ENCODE measurements at places on chromosomes 5 and 9.

GRCh38 chr5:175849153-175849552 lies 22.2 kb upstream of the CPLX2 start:
- DNase-seq = no peak

- no peak for DNase-seq
These were observed 24.2 kb downstream of the PCDHGC5 start for GRCh38 chr5:141512911-141513626.

DNA sequence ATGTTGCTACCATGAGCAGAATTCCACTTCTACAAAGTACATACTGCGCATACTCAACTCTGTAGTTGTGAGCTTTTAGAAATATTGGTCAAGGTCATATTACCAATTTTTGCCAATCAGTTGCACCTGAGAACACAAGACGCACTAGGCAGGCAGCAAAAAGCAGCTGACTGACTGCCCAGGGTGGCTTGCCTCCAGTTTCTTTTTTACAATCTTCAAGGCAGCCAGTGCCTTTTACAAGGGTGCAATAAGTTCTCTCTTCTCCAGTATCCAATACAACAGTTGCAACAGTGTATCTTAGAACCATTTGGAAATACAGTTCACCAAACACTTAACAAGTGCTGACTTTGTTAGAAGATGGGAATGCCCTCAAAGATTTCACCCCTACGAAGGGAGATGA lies 16.1 kb upstream of the FOXB2 start:
- DNase-seq = no peak

- DNase-seq = no peak
These were observed 186.0 kb downstream of the GOLPH3 start for GRCh38 chr5:31987985-31988710.

Data from GOT3 (cell line).